ENCODE measurements at places on chromosomes 7 and 10. TPM values are rescaled to one million over a fixed set of nuclear protein-coding genes. Genes with fewer than 3 reads are reported as not detected.

GRCh38 chr10:114879541-114880158, 58.1 kb downstream of the FHIP2A start:
- no peak for DNase-seq

- no peak for DNase-seq
These were observed 975.8 kb upstream of the LRRTM3 start for GRCh38 chr10:65950075-65950474.

- DNase-seq = no peak
These were observed 44.8 kb downstream of the MYOF start for GRCh38 chr10:93437086-93437945.

DNA sequence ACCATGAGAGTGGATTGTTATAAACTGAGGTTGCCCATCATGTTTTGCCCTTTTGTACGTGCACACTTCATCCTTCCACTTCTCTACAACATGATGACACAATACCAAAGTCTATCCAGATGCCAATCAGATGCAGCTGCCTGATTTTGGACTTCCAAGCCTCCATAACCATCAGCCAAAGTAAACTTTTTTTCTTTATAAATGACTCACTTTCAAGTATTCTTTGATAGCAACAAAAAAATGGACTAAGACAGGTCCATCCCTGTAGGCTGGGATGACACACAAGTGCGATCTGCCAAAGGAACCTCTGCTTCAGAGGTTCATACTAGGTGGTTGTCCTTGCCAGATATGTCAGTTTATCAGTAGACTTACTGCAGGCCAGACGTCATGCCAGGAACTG, 320.2 kb upstream of the FZD1 start:
- no peak for DNase-seq

DNA sequence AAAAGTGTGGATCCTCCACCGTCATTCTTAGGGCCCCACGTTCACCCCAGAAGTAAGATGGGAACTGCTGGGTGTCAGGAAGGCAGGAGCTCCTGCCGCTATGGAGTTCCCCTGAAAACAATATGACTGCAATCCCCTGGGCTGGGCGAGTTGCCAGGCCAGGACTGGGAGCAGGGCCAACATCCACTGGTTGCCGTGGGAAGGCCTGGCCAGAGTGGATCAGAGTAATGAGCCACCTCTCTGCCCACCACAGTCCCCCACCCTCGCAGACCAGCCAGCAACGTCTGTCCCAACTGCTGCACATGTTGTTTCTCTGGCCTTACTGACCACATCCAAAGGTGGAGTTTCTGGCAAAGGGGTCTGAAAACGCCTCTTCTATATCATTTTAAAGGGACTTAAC, 86.6 kb downstream of the STRA8 start:
- DNase-seq = no peak

DNA sequence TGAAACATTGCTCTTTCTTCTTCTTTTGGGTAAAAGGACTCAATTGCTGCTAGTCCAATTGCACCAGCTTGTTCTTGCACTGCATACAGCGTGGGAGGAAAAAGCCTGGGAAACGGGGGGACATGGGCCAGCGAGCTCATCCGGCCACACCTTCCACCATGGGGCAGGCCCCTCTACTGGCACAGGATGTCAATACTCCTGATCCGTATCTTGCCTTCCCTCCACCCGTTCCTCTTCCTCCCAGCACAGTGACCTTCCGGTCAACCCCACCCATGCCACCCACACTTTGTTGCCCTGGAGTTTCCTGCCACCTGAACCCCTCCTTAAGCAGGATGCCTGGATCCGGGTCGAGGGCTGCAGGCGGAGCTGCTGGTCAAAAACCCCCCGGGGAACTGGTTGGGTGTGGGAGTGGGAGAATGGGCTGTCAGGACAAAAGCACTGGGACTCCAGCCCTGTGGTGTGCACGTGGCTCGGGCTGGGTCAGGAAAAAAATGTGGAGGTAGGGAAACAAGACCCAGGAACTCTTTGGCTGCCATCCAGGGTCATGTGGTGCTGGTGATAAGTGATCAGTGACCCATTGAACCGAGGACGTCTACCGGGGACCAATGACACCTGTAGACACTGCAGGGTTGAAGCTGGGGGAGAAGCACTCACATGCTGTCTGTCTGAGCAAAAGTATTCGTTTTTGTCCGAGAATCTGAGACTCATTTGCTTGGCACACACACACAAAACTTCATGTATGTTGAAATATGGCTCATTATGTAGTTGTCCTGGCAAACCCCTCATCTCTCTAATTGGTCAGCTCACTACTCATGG, 8.1 kb downstream of the IL2RA start:
- DNase-seq = peak; percentile 32

GRCh38 chr10:16856567-16856966, 39.3 kb upstream of the RSU1 start:
- no peak for DNase-seq

DNA sequence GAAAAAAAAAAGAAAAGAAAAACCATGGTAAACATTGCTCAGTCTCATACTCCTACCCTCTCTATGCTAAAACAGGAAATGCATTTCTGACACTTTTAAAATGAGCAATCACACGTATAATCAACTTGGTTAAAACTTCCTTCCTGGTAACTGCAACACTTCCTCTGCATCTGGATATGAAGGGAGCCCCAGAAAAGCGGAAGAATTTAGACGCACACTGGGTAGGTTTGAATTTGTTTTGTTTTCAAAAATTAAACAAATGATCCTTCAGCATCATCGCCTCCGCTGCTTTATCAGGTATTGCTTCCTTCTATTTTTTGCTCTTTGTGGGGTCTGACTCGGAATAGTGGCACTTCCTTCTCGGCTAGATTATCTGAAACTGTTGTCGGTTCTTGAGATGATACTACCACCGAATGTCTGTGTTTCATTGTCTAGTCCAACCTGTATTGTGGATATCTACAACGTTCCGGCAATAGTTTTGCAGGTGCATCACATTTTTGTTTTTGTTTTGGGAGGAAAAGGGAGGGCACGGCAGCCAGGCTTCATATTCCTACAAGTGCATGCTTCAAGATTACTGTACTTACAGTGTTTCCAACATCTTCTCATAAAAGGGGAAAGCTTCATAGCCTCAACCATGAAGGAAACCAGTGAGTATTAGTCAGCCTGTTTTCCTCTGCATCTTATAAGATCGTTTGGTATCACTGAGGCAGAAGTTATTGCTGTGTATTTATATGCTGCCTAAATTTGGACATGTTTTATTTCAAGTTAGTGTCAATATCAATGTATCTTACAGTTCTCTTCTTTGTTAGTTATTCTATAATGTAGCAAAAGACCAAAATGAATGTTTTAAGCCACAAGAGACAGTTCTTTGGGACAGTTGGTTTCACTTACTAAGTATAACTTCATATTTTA, at the start of gene PIK3CG:
PIK3CG (plus strand) TSS at position 153 of the 912 bp plus-strand sequence. CDS start 2,280 bp downstream, outside the sequence.
- no peak for DNase-seq

- DNase-seq = peak; percentile 18
These were observed 7.9 kb upstream of the GSDME start for GRCh38 chr7:24764972-24765744.

- no peak for DNase-seq
These were observed 104.9 kb downstream of the CDK6 start for GRCh38 chr7:92731335-92732063.

DNA sequence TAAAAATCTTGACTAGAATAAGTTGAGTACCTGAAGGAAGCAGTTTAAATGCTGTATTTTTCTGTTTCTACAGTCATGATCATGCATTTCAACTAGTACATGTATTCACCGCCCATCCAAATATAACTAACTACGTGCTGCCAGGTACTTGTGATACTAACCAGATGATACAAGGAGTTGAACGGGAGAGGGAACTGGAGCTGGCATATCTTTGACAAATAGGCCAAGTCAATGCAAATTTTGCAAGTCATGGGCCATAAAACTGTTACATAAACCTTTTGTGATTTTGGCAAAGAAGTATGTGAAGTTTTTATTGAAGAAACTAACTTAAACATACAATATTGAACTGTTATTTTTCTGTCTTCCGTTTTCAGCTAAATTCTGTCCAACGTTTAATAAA, 14.5 kb downstream of the NUP42 start:
- no peak for DNase-seq

DNA sequence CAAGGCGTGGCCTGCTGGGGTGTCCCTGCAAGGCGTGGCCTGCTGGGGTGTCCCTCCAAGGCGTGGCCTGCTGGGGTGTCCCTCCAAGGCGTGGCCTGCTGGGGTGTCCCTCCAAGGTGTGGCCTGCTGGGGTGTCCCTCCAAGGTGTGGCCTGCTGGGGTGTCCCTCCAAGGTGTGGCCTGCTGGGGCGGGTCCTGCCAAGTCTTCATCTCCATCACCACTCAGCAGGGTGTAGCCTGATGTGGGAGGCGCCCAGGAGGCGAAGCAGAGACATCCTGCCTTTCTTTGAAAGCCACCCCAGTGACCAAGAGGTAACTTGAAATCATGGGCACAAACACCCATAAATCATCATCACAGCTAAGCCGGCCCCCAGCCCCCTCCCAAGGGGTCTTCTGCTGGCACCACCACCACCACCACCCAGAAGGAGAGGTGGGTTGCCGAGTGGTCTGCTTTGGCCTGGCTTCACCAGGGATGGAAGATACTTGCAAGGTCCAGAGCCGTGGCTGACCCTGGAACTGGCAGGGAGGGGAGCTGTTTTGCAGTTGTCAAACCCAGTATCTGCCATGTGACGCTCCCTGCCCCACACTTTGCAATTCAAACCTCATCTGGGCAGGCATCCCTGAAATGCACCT, 190.6 kb downstream of the EBF3 start:
- no peak for DNase-seq

TMEM140 gene
- polyA plus RNA-seq = 33.4 TPM

SRGN gene
- 14.4 TPM for polyA plus RNA-seq

SORBS1 gene
- 35.2 TPM for polyA plus RNA-seq

CYP2E1 gene
- 2.3 TPM for polyA plus RNA-seq

NYAP1 gene
- polyA plus RNA-seq = 1.6 TPM

CLDN12 gene
- 40.4 TPM for polyA plus RNA-seq

CACNA2D1 gene
- 30.7 TPM for polyA plus RNA-seq

FFAR4 gene
- not detected for polyA plus RNA-seq

UCN3 gene
- polyA plus RNA-seq = 0.37 TPM

CDK6 gene
- 46.6 TPM for polyA plus RNA-seq

FOXI2 gene
- polyA plus RNA-seq = 1.6 TPM

AKR1D1 gene
- 0.13 TPM for polyA plus RNA-seq

SNX8 gene
- 40.9 TPM for polyA plus RNA-seq

SLC18A3 gene
- not detected for polyA plus RNA-seq
